Ovary (tissue), 10 donors: ENCODE measurements at places on chromosomes 4 and X. TPM values are rescaled to one million over a fixed set of nuclear protein-coding genes. Genes with fewer than 3 reads are reported as not detected.

SORCS2 gene
- 3.9 TPM for polyA plus RNA-seq

TLR3 gene
- polyA plus RNA-seq = 2.2 TPM

RRH gene
- polyA plus RNA-seq = 0.20 TPM

TACR3 gene
- 0.01 TPM for polyA plus RNA-seq

HTN3 gene
- polyA plus RNA-seq = not detected

MAEA gene
- 23.8 TPM for polyA plus RNA-seq

BANK1 gene
- polyA plus RNA-seq = 1.0 TPM

SLC26A1 gene
- polyA plus RNA-seq = 0.28 TPM

FAM114A1 gene
- polyA plus RNA-seq = 93.8 TPM

HMX1 gene
- polyA plus RNA-seq = not detected

GAGE12J gene
- not detected for polyA plus RNA-seq

CXCL1 gene
- 1.4 TPM for polyA plus RNA-seq

BEND2 gene
- 0.02 TPM for polyA plus RNA-seq

DSPP gene
- polyA plus RNA-seq = not detected

PABPC1L2B gene
- polyA plus RNA-seq = not detected

ARHGEF38 gene
- polyA plus RNA-seq = not detected

TMPRSS11B gene
- not detected for polyA plus RNA-seq

FAM47E gene
- 1.1 TPM for polyA plus RNA-seq

GRCh38 chrX:7444967-7445366, 297.0 kb upstream of the PUDP start:
- DNase-seq = no peak

DNA sequence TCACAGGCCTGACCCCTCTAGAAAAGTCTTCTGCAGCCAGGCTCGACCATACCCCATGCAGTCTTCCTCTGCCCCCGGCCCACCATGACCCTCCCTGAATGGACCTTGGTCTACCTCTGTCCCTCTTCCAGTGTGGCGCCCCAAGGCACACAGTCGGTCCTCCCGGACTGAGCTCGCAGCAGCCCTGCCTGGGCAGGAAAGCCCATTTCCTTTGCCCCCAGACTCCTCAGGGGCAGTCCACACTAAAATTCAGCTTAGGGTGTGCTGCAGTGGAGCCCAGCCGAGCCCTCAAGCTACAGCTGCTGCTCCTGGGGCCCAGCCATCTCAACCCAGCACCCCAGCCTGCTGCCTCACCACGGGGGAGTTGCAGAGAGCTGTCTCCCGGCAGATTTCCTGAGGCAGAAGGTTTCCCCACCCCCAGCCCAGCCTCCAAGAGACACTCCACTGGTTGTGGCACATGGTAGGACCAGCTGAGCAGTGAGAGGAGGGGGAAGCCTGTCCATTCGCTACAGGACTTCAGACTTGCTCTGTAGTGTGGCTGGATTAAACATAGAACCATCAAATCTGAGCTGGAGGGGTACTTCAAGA, 37.5 kb upstream of the IQSEC2 start:
- no peak for DNase-seq

DNA sequence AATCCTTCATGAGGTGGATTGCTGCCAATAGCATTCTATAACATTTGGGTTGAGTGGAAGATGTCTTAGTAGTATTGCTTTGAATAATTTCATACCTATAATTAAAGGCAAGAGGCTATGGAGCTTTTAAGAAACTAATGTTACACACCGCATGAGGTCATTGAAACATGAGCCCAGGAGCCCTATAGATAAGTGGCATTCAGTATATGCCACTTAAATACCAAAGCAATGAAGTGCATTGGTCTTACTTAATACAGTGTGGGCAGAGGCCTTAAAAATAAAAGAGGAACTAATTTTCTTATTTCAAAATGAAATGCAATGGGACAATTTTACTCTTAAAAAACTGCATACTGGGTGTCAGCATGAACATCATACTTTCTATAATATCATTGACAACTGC, 47.5 kb downstream of the SPATA18 start:
- no peak for DNase-seq

GRCh38 chr4:182918791-182919302, 1.7 kb upstream of the DCTD start:
- no peak for DNase-seq

DNA sequence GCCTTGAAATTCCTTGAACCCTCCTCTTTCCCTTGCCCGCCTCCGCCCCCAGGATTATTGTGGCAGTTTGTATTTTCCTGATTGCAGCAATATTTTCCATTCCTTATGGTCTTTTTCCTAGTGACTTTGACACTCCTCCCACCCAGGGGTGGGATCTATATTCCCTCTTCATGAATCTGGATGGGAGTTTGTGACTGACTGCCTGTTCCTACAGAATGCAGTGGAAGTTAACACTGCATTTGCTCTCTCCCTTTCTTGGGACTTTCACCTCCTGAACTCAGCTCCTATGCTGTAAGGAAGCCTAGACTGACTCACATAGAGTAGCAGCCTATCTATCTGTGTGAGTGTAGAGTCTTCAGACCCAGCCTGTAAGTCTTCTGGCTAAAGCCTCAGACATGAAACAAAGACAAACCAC, 2.2 kb downstream of the FUNDC2 start:
- DNase-seq = no peak

DNA sequence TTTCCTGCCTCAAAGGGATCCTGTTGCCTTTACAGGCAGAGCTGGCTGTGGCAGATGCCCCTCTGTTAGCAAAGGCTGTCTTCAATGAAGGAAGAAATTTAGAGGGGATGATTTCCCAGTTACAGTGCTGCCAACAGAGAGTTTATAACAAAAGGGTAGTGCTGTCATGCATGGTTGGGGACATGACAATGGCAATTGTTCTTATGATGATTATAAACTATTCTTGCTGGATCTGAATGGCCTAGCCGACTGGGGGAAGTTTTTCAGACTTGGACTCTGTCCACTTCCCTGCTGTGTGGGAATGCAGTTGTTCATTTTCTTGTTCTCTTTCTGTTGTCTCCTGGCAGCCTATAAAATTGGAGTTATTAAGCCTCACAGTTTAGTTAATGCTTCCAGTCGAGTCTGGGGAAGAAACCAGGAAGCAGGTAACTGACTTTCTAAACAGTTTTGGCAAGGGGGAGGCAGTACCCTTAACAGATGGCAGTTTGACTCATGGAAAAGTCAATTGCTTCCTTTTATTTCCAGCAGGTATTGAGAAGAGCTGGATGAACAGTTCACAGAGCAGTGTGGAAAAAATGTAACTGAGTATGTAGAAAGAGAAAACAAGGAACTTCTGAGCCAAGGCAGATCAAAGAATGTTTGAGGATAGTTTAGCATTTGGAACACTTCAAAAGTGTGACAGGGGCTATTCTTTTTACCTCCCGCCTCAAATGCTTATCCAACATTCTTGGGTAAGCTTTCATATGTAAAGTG, 582.6 kb downstream of the RAPGEF2 start:
- DNase-seq = no peak

DNA sequence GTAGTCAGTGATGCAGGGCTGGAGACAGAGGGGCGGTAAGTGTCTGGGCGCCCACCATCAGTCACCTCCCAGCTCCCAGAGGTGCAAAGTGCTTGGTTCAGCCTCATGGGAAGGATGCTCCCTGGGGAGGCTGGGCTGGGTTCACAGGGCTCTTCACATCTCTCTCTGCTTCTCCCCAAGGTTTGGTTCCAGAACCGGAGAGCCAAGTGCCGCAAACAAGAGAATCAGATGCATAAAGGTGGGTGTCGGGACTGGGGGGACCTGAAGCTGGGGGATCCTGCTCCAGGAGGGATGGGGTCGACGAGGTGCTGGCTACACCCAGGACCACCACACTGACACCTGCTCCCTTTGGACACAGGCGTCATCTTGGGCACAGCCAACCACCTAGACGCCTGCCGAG, 10.1 kb downstream of the SHOX start:
- no peak for DNase-seq

GRCh38 chr4:80171251-80171650, 26.1 kb upstream of the PRDM8 start:
- DNase-seq = no peak

GRCh38 chr4:152535360-152535902, 461 bp downstream of the FBXW7 start:
- DNase-seq = no peak

- no peak for DNase-seq
Measured at GRCh38 chr4:79232540-79232939, 93.3 kb downstream of the NAA11 start.

GRCh38 chr4:183747931-183748670, 89.0 kb downstream of the TRAPPC11 start:
- no peak for DNase-seq

GRCh38 chrX:16756724-16757123, 29.5 kb upstream of the TXLNG start:
- DNase-seq = no peak

DNA sequence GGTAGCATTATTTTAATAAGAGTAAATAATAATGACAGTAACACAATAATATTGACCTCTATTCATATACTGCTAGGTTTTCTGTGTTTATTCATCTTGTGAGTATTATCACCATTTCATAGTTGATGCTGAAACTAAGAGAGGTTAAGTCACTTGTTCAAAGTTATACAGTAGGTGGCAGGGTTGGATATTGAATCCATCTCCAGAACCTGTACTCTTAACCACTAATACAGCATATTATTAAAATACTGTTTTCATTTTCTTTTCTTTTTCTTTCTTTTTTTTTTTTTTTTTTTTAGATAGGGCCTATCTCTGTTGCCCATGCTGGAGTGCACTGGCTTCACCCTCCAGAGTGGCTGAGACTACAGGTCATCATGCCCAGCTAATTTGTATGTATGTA, 7.1 kb upstream of the ELF2 start:
- no peak for DNase-seq

DNA sequence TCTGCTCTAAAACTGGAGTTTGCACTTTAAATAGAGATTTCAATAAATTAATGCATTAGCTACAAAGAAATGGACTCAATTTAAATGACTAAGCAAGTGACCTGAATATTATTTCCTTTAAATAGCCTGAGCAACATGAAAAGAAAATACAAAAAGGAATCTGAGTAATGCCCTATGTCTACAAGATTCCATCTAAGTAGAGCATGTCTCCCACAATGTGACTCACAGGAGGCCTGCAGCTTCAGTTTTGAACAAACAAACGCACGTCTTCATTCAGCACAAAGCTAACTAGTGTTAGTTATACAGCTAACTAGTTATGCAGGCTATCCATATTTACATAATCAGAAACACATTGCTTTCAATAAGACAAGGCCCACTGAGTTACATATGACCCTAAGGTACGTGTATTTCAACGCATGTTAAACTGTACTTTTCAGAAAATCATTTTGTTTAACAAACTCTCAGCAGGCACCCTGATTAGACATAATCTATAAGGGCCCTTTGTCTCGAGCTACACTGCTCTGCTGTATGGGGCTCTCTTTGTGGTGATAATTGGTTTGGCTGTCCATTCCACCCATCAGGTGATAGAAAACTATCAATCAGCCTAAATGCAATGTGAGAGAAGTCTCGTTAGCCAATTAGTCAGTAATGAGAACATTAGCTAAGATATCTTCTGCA, 116.5 kb downstream of the MAML3 start:
- DNase-seq = no peak

DNA sequence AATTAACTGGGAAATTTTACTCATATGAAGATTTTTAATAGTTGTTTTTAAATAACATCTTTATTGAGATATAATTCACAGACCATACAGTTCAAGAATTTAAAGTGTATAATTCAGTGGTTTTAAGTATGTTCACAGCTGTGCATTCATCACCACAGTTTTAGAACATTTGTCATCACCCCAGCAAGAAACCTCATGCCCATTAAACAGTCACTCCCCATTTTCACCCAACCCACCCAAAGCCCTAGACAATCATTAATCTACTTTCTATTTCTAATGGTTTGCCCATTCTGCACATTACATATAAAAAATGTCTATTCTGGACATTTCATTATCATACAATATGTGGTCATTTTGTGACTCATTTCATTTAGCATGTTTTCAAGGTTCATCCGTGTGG, 2.8 kb downstream of the UPRT start:
- DNase-seq = no peak

GRCh38 chrX:100798484-100799214, 21.5 kb upstream of the CSTF2 start:
- no peak for DNase-seq

GRCh38 chrX:17767734-17768133, 30.4 kb downstream of the SCML1 start:
- DNase-seq = no peak

DNA sequence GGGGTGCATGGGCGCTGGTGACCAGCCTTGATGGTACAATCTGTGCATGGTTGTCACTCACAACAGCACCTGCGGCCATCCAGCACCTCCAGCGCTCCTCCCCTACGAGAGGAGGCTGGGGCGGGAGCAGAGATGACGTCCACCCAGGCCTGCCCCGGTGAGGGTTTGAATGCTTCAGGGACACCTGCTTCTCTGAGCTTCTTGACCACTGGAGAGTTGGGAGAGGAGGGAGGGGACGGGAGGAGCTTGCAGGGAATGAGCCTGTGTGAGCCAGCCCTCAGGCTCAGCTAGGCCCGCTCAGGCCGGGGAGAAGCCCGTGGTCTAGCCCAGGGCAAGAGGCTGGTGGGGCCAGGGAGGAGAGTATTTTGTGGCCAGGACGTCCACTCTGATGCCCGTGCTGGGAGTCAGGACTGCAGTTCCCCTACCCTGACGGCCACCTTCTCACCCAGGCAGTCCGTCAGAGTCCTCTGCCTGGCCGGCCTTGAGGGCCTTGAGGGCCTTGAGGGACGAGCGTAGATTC, 59.2 kb downstream of the CPZ start:
- no peak for DNase-seq

GRCh38 chr4:82640540-82640939, 78.8 kb upstream of the TMEM150C start:
- no peak for DNase-seq

DNA sequence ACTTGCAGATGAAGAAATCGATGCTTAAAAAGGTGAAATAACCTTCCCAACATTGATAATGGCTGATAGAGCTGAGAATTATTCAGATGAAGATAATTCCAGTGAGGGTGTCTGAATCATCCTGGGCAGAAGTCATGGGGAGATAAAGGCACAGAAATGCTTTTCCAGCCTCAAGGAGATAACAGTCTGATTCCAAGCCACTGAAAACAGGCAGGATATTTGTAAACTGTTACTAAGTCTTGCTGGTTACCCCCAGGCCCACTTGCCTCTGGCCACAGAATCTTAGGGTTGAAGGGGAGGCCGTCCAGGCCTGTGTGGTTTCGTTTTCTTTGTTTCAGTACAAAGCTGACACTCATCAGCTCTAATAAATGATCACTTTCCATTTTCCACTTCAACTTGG, 158.5 kb downstream of the SH3KBP1 start:
- DNase-seq = no peak

GRCh38 chrX:105744291-105744690, 78.0 kb upstream of the NRK start:
- DNase-seq = no peak

DNA sequence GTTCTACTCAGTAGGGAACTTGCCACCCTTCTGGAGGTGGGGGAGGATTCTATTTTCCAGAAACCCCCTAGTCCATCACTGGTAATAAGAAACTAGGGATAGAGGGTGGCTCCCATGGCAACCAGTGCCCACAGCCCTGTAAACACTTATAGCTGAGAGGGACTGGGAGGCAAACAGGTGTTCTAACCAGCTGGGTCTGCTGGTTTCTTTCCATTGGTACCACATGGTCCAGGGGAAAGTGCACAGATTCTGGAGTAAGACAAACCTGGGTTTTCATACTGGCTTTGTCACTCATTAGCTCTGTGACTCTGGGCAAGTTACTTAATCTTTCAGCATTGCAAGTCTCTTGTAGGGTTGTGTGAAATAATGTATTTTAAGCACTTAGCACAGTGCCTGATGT, 26.9 kb downstream of the IGSF1 start:
- DNase-seq = no peak

- no peak for DNase-seq
Measured at GRCh38 chrX:26778320-26778888, 562.4 kb downstream of the MAGEB5 start.

- DNase-seq = no peak
Measured at GRCh38 chr4:47661741-47662140, 176.1 kb downstream of the CORIN start.
